Endothelial cell of umbilical vein (primary cell): ENCODE measurements at places on chromosomes 12 and 14.
A peak's percentile ranks its signal among the peaks of the same experiment; 100 is the strongest.

DNA sequence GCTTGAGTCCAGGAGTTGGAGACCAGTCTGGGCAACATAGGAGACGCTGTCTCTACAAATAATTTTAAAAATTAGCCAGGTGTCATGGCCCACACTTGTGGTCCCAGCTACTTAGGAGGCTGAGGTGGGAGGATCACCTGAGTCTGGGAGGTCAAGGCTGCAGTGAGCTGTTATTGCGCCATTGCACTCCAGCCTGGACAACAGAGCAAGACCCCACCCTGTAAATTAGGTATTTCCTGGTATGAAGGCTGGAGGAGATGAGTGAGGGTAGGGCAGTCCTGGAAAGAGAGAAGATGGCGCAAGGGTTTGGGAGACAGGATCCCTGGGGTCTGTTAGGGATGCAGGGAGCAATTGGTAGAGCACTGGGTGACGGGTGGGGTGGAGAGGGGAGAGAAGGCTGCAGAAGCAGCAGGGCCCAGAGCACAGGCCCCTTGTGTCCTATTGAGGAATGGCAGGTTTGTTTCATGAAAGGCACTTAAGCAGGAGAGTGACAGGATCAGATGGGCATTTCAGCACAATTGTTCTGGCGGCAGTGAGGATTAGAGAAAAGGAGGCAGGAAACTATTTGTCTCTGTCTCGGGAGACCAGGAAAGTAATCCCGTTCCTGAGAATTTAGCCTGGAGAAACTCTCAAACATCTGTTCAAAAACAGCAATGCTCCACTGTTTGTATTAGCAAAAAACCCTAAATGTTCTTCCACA is 47.2 kb upstream of the KTN1 start:
- no peak for DNase-seq

DNA sequence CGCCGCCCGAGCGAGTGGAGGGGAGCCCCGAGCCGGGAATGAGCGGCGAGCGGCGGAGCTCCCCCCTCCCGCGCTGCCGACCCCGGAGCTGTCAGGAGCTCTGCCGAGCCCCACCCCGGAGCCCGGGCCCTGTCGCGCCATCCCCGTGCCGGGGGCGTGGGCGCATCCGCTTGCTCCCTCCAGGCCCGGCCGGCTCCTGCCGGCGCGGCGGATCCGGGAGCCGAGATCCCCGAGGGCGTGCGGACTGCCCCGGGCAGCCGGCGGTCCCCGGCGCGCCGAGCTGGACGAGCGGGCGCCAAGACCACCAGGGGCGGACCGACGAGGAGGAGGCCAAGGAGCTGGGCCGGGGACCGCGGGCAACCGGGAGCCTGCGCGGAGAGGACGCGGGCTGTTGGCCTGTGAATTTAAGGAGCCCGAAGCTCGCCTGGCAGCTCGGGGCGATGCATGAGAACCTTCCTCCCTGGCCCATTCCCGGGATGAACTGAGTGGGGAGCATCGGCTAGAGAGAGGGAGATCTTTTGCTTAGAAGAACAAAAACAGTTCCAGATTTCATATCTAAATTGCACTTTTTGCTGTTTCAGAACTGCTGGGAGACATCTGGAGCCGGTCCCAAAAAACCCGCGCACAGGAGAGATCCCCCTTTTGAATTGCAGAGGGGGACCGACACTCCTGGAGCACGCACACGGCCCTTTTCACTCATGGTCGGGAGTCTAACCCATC is 2.0 kb downstream of the PTHLH start:
- DNase-seq = peak; percentile 31

DNA sequence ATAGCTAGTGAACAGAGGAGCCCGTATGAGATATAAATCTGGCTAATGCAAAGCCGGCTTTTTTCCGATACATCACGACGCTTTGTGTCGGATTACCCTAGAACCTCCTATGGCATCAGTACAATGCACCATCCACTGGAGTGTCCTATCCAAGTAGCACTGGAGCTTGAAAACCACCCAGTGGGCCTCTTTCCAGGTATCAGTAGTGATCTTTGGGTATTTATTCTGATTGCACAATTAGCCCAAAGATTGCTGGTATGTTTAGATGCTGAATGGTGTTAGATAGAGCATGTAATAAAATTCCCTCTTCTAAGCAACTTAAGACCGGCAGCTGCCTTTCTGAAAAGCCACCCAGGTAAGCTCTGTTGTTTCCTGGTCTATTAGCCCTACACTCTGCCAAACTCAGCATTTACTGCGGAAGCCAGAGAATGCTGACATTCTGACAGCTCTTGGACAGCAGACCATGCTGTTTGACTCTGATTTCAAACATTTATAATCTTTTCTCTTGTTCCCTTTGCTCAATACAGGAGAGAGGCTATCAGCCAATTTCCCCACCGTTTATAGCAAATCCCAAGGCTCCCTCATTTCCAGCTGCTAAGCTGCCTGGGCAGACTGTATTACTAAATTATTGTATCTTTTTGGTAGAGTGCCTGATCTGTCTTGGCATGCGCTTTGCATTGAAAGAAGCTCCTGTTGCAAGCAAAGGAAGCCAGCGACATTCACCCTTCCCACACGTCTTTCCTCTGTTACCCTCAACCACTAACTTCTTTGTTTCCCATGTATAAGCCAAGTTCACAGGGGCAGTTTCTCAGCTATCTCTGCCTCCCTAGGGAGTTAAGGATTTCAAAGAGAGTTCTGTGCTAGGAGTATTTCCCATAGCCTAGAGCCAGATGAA is 388.3 kb upstream of the GARIN6 start:
- DNase-seq = no peak

DNA sequence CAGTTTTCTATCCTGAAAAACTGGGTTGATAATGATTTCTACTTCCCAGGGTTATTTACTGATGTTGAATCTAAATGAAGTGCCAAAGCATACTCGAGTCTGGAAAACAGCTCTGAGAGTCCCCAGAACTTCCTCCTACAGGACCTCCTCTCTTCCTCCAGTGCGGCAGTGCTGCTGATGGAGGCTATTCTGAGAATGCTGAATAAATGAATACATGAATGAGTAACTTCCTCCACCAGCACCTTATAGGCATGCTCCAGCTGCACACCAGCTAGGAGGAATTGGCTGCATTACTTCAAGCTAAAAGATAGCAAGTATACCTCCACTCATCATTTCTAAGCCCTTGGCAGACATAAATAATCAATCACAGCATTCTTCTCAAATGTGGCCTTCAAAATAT is 448.8 kb upstream of the CCDC196 start:
- DNase-seq = no peak

GRCh38 chr12:65695113-65695865 is 129.0 kb upstream of the HMGA2 start:
- DNase-seq = peak; percentile 94

DNA sequence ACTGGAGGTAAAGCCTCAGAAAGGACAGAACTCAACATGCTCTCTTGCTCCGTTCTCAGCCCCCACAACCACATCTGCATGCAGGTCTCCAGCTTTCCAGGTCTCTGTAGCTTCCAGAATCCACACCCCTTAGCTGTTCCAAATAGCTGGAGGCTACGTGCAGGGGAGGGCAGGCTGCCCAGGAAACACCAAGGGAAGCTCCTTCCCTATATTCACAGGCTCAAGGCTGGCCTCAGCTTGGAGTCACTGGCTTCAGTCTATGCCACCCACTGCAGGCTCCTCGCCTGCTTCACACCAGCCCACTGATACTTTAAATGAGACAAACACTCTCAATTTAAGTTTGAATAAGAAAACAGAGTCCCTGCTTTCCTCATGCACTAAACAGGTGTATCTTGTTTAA is 73.3 kb downstream of the ASCL4 start:
- DNase-seq = no peak

- DNase-seq = no peak
Observed at GRCh38 chr14:76574416-76575095, 186.7 kb upstream of the VASH1 start.

DNA sequence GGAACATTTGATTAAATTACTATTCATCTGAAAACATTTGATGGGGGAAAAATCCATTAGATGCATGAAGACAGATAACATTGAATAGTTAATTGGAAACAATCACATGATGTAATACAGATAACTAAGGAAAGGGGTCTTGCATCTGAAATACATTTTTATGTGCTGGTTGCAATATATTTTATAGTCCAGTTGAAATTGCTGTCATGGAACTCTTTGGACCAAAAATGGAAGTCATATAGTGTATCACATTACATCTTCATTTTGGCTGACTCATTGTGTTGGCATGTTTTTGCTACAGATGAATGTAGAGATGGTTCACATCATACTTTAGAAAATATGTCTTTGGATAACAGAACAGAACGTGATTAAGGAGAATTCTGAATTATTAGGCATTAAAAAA is 43.0 kb upstream of the GNPNAT1 start:
- DNase-seq = peak; percentile 67

GRCh38 chr12:8816448-8817050 is 5.9 kb upstream of the A2ML1 start:
- DNase-seq = no peak

DNA sequence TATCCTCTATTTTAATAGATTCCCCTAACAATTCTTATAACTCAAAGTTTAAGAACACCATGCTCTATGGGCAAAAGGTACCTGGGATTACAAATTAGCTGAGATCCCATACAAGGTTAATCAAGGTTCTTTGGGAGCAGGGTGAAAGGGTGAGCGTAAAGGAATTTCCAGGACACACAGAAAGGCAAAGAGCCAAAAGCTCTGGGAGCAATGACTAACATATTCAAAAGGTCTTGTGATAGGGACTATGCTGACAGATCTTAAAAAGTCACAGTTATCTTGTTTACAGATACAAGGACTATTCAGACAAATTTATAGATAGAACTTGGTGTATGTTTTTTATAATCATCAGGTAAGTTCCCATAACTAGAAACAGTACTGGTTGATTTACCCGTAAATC is 19.5 kb upstream of the PPFIBP1 start:
- no peak for DNase-seq

GRCh38 chr14:79734151-79734550 is 477.2 kb downstream of the DIO2 start:
- DNase-seq = no peak

DNA sequence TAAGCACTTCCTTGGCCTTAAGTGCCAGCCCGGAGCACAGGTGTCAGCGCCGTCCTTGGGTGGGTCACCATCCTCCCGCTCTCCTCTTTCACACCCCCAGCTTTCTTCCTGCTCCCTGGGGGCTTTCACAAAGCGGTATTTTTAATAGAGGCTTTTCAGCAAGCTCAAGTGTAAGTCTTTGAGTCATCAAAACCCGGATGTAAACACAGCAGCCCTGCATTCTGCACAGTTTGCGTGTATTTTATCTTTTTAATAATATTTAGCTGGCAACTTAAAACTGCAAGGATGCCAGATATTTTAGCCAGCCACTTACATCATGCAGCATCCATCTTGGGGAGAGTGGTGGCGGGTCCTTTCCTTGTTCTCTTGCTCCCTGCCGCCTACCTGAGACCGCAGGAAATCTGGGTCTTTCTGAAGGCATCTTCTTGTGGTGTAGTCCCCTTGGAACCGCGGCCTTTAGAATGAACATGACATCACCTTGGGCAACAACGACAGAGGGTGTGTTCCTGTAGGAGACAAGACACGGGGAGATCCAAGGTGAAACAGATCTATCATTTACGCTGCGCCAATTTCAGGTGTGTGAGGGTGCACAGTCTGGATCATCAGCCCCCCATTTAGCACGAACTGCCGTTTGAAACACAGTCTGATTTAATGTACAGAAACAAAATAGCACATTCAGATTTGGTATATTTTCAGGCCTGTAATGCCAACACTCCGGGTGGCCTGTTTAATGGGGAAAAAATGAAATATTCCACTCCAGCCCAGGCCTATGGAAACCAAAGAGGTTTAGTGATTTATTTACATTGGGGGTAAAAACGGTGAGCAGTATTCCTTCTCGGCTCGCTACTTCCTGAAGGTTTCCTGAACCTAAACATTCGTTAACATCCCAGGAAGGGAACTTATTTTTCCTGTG is 12.5 kb upstream of the IRF2BPL start:
- DNase-seq = peak; percentile 87

- DNase-seq = peak; percentile 33
Observed at GRCh38 chr14:102590667-102591099, 1.8 kb upstream of the RCOR1 start.

GRCh38 chr14:48726080-48726642 is 860.0 kb downstream of the RPS29 start:
- DNase-seq = no peak

DNA sequence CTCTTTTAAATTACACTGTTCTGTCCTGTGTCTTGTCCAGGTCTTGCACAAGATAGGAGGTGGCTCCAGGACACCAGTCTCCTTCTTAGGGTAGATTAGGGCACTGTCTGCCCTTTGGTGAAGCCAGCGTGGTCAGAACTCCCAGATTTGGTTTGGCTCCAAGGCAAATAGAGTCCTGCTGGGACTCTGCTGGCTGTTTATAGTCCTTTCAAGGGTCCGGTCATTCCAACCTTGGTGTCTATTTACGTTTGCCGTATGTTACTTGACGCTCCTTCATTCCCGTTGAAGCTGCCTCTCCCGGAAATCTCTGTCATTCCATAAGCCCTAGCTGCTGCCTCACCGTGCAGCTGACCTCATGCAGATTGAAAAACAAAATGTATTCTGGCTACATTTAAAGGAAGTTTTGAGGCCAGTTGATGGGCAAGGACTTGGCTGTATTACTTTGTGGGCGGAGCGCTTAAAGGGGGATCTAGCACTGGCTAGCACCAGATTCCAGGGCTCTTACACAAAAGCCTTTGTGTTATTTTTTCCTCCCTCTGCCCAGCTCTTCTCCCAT is 180.6 kb downstream of the AKAP6 start:
- peak; percentile 98 for DNase-seq

DNA sequence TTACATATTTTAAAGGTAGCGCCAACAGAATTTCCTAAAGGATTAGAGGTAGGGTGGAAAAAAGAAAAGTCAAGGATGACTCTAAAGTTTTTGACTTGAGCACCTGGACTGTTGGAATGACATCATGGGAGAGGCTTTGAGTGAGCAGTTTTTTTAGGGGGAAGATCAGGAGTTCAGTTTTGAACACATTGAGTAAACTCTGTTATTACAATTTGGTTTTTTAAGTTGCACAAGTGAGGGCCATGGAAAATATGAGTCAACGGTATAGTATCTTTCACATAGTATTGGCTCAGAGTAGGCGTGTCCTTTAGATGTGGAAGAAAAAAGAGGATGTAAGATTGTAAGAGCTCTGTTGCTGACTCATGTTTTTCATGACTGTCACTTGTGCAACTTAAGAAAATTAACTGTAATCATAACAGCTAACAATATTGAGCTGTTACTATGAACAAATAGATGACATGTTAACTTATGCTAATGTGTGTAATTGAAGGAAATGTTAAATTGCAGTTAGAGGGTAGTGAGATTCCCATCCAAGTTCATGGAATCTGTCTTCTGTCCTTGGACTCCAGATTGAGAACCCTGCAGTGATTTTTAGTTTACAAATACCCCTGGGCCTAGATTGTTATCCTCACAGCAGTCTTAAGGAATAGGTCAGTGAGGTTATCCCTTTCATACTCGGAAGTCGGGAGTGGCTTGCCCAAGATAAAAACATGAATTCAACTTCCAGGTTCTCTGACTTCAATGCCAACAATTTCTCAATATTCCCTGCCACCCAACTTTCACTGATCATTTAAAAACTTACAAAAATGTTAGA is 48.2 kb upstream of the ATP2B1 start:
- DNase-seq = peak; percentile 72

GRCh38 chr14:66046035-66046434 is 440.1 kb upstream of the CCDC196 start:
- DNase-seq = no peak
